Thoracic aorta (tissue), 2 donors: ENCODE measurements at places on chromosomes 4 and X. TPM values are rescaled to one million over a fixed set of nuclear protein-coding genes. Genes with fewer than 3 reads are reported as not detected.

CXorf49 gene
- not detected for total RNA-seq

PNMA5 gene
- not detected for total RNA-seq

IL13RA1 gene
- 109 TPM for total RNA-seq

FGA gene
- not detected for total RNA-seq

- no peak for DNase-seq
Measured at GRCh38 chrX:101745046-101745445, 85.4 kb upstream of the ARMCX2 start.

DNA sequence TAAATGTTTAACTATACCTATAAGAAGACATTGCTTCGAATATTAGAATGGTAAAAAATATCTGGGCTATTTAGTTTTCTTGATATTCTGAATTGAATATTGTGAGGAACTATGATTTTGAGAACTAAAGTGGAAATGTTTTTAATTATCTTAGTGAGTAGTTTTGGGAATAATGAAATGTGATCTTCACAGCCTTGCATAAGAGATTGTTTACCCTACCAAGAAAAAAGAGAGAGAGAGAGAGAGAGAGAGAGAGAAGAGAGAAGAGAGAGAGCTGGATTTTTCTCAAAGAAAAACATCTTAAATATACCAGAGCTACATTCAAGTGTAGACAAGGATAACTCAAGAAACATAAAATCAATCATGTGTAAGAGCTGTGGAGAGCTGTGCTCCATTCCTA is 148.7 kb upstream of the MAD2L1 start:
- no peak for DNase-seq

- DNase-seq = no peak
Measured at GRCh38 chr4:134216411-134216810, 14.8 kb upstream of the PABPC4L start.

DNA sequence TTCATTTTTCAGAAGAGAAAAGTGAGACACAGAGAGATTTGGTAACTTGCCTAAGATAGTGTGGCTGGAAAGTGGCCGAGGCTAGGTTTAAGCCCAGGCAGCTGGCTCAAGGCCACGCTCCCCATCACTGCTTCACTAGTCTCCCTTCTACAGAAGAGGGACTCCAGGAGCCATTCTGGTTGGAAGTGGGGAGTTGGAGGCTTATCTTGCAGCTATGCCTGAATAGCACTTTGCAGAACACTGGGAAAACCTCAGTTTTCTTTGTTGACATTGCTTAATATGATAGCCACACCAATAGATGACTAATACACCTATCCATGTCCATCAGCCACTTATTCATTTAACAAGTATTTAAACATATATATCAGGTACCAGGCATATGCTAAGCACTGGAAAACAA is 18.5 kb downstream of the LRRC66 start:
- no peak for DNase-seq

GRCh38 chr4:81712714-81713113 is 241.0 kb upstream of the RASGEF1B start:
- no peak for DNase-seq

- no peak for DNase-seq
Measured at GRCh38 chr4:77996076-77996475, 61.0 kb upstream of the FRAS1 start.

- DNase-seq = no peak
Measured at GRCh38 chr4:78581618-78582017, 30.0 kb downstream of the ANXA3 start.

DNA sequence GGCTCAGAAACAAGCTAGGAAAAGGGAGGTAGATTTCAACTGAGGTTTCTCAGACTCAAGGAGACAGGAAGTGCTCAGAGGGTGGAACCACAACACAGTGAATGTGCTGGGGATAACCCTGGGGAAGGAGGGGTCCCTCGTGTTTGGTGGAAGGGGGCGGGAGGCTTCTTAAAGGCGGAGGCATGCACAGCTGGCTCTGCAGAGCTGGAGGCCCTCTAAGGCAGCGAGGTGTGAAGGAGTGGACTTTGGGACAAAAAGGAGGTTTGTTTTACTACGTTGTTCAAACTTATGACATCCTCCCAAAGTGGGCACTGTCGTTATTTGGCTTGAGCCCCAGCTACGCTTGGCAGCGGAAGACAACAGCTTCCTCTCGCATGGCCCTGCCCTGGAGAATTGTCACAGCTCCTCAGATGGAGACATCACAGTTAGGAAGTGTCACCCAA is 21.7 kb upstream of the MTM1 start:
- DNase-seq = no peak

- DNase-seq = no peak
Measured at GRCh38 chr4:10456260-10456594, 999 bp downstream of the ZNF518B start.

DNA sequence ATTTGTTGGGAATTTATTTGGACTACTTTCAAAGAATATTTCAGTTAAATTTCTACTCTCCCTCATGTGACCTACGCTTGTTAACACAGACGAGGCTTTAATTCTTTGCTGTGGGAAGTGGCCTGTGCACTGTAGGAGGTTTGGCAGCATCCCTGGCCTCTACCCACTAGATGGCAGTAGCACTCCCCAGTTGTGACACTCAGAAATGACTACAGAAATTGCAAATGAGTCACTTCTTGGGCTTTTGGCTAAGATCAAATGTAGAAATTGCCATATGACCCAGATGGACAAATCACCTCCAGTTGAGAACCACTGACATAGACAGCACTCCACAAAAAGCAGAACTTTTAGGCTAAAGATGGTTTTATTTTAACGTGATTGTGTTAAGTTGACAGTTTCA is 22.1 kb downstream of the PIR start:
- DNase-seq = peak; percentile 27

GRCh38 chr4:121846662-121847061 is 23.0 kb upstream of the CCNA2 start:
- DNase-seq = no peak

GRCh38 chrX:107721318-107721717 is 54.3 kb downstream of the TSC22D3 start:
- no peak for DNase-seq

- no peak for DNase-seq
Measured at GRCh38 chrX:122667667-122668066, 516.4 kb upstream of the GRIA3 start.

DNA sequence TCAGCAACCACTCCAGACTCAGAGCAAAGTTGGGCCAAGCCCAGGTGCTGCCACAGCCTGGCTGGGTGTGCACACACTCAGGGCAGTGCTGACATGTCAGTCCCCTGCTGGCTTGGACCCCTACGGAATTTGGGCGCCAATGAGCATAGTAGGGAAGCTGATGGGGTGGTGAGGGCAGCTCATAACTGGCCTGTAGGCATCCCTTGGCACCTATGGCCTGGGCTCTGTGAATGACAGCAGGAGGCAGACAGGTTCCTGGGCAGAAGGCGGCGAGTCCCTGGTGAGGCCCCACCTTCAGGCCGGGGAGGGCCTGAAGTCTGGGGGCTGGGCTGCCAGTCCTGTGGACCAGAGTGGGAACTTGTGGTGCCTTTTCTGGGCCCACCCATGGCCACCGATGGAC is 15.9 kb upstream of the TMEM185A start:
- DNase-seq = no peak
